Motor neuron (in vitro differentiated cells): ENCODE measurements at places on chromosomes 7 and 10. TPM values are rescaled to one million over a fixed set of nuclear protein-coding genes. Genes with fewer than 3 reads are reported as not detected.

- no peak for ATAC-seq
These were observed 247.8 kb downstream of the DOCK4 start for GRCh38 chr7:111958431-111958830.

CHAT gene
- 5.2 and 5.7 TPM in 2 replicates for total RNA-seq

TMEM196 gene
- total RNA-seq, result 12.5 and 13.2 TPM in 2 replicates

DNA sequence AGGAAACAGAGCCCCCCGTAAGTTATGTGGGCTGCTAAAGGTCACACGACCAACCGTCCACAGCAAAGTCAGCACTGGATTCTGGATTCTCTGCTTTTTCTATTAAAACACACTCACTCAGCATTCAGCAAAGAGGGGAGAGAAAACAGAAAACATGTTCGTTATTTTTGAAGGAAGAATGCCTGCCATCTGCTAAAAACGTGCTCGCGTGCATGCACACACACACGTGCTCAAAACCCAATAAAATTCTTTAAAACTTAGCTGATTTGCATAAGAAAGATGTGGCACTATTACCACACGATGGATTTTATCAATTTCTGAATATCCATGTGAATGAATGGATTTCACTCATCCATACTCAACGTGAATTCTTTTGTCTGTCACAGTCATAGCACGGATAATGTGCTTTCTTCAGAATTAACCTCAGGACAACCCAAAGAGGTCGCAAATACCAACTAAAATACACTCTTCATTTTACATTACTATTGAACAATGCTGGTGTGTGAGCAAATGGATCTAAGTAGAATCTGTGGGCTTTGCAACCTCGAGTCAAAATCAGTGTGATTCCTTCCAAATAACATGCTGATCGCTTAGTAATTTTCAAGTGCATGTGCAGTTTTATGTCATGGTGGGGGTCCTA, 40.8 kb downstream of the NRP1 start:
- ATAC-seq, result no peak

CLRN3 gene
- not detected in 2 replicates for total RNA-seq
